ENCODE measurements at places on chromosomes 3 and 15.

- no peak for DNase-seq
Measured at GRCh38 chr15:31373970-31374369, 47.3 kb downstream of the KLF13 start.

- peak; percentile 83 for DNase-seq
Measured at GRCh38 chr3:25257026-25257425, 171.0 kb upstream of the RARB start.

DNA sequence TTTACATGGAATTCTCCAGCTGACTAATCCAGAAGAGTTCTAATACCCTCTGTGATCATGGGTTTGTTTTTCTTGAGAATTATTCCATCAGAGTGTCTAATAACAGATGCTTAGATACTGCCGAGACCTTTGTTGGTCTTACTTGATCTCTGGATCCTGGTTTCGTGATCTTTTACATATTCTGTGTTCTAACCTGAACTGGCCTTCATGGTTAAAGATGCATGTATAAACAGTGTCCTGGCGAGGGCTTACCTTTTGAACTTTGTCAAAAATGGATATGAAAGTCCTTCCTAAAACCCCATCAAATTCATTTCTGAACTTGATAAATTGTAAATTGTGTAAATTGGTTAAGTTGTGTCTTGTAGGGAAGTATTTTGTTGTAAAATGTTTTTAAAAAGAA is 24.8 kb downstream of the UBE2Q2 start:
- DNase-seq: no peak

DNA sequence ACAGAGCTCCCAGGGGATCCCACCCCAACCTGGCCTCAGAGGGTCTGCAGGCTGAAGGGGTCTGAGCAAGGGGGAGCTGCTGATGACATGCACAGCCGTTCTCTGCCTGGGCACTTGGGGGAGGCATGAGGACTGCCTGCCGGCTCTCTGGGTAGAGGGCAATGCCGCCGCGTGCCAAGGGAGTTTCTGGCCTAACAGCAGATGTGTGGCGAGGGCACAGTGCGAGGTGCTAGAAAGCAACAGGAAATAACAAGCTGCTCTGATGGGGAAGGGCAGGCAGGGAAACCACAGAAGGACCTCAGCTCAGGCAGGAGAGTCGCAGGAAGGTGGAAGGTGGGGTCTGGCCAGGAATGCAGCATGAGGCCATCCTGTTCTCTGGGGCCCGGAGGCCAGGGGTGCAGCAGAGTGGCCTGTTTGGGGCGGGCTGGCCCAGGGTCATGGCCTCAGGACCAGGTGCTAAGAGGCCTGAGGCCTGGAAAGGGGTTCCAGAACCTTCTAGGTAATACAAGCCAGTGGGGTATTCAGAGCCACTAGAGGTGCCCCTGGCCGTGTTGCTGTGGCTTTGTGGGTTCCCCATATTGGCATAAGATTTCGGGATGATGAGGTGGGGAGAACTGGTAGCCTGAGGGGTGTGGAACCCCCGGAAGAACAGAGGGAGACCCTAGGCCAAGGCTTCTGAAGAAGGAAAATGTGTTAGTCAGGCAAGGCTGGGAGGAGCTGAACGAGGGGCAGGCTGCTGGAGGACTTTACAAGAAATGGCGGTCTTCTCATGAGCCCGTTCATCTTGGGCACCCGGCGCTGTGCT is 41.2 kb downstream of the RGMA start:
- no peak for DNase-seq

- DNase-seq: no peak
Measured at GRCh38 chr15:90018216-90018831, 17.2 kb downstream of the ZNF710 start.

DNA sequence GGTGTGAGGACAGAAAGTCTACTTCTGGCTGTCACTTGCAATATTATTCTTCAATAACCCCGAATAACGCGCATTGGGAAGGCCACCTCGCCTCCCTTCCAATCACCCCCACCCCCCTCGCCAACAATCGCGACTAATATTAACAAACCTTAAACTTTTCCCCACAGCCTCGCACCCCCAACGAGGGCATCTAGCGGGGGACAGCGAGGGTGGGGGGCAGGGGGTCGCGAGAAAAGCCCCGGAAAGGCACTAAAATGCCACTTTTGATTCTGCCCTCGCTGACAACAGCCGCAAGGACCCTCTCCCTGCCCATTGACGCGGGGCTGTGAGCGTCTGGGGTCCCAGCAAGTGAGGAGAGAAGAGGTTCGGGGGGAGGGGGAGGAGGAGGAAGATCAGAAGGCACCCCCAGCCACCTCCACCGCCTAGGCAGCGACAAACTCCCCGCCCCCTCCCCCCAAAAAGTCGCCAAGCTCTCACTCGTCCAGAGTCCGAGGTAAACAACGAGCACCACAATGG is 868 bp downstream of the SATB1 start:
- DNase-seq: no peak

GRCh38 chr15:70244978-70245542 is 147.3 kb upstream of the TLE3 start:
- no peak for DNase-seq

DNA sequence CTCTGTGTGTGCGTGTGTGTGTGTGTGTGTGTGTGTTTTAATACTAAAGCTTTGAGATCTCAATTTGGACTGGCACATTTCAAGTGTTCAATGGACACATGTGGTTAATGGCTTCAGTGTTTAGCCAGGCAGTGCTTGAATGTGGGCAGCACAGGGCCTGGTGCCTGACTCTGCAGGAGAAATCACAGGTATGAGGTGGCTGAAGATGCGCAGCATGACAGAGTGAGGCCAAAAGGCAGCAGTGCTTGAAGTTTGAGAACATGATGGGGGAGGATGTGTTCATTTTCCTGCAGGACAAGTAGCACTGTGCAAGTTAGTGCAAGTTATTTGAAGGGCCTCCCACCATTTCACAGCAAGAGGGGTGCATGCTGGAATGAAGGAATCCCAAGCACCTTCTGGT is 620.5 kb upstream of the TBL1XR1 start:
- no peak for DNase-seq

DNA sequence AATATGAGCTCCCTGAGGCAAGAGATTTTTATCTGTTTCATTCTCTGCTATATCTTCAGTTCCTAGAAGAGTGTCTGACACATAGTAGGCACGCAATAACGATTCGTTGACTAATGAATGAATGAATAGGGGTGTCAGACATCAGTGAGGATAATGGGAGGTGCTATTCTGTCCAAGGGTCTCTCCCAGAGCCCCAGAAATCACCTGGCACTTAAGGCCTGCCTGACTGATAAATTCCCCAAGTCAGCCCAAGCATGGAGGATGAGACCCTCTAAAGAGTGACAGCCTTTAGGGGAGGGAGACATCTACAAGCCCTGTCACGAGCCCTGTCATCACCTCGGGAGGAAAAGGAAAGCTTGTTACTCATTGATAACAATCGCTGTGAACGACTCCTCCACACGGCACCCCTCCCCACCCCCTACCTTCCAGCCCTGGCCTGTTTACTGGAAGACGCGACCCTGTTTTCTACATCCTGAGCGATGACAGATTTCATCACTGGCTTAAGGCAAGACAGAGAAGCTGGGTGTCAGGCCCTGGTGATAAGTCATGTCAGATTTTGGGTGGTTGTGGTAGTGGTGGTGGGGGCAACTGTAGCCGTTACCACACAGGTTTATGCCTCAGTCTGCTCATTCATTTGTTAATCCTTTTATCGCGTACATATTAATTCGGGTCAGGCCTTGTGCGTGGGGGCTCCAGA is 23.1 kb downstream of the BHLHE40 start:
- no peak for DNase-seq

- no peak for DNase-seq
Measured at GRCh38 chr3:196694202-196694638, 17.8 kb downstream of the CEP19 start.

GRCh38 chr3:128499724-128500275 is 6.8 kb upstream of the GATA2 start:
- DNase-seq: no peak

GRCh38 chr3:17195192-17195611 is 310.4 kb downstream of the PLCL2 start:
- peak; percentile 47 for DNase-seq

DNA sequence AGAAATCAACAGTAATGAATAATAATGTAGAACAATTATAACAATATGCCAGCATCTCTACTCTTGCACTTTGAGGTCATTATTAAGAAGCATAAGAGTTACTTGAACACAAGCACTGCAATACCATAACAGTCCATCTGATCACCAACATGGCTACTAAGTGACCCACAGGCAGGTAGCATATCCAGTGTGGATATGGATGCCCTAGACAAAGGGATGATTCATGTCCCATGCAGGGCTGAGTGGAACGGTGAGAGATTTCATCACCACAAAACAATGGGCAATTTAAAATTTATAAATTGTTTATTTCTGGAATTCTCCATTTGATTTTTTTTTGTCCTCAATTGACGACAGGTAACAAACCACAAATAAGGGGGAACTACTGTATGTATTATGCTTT is 107.7 kb upstream of the TSC22D2 start:
- no peak for DNase-seq

- DNase-seq: no peak
Measured at GRCh38 chr3:195256639-195257453, 14.1 kb downstream of the XXYLT1 start.

DNA sequence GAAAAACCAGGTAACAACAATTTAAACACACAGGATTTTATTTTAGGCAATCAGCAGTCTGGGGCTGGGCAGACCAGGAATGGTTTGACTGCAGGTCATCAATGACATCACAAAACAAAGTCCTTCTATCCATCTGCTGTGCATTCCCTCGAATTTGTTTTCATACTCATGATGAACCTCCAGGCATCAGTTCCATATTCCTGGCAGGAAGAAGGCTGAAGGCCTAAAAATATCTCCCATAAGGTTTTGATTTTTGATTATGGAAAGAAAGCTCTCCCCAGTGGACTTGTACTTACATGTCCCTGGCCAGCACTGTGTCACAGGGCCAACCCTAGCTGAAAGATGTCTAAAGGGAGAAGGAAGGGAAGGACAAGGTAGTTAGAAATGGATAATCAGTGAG is 107.4 kb downstream of the PEAK1 start:
- DNase-seq: no peak

GRCh38 chr3:61422945-61423673 is 138.3 kb upstream of the PTPRG start:
- no peak for DNase-seq

GRCh38 chr3:53728606-53729005 is 117.6 kb downstream of the CHDH start:
- no peak for DNase-seq

GRCh38 chr3:14543446-14543845 is 3.3 kb upstream of the GRIP2 start:
- no peak for DNase-seq

- DNase-seq: no peak
Measured at GRCh38 chr15:63917588-63918316, 84.0 kb upstream of the HERC1 start.

- DNase-seq: peak; percentile 32
Measured at GRCh38 chr3:162302983-162303624, 806.5 kb downstream of the OTOL1 start.

- DNase-seq: no peak
Measured at GRCh38 chr3:194884649-194885315, 199.1 kb downstream of the FAM43A start.

DNA sequence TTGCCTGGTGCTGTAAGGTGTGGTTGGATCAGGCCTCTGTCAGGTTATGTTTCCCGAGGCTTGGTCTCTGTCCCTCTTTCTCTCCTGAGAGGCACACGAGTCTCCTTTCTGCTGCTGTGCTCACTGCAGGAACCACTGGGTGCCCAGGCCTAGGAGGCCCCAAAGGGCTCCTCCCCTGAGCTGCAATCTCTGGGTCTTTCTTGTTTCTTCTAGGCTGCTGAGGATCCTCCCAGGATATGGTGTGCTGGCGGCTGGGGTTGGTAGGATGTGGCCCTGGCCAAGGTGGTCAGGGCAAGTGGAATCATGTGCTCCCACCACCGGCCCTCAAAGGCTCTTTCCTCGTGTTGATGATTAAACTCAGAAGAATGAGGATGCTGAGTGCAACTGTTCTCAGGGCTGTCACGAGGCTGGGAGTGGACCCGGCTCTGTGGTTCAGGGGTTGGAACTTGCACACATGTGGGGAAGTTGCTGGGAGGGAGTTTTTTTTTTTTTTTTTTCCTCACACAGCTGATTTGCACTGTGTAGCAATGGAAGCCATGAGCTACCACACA is 43.6 kb upstream of the CTSH start:
- DNase-seq: peak; percentile 97

GRCh38 chr3:106255870-106256248 is 387.0 kb upstream of the CBLB start:
- no peak for DNase-seq

DNA sequence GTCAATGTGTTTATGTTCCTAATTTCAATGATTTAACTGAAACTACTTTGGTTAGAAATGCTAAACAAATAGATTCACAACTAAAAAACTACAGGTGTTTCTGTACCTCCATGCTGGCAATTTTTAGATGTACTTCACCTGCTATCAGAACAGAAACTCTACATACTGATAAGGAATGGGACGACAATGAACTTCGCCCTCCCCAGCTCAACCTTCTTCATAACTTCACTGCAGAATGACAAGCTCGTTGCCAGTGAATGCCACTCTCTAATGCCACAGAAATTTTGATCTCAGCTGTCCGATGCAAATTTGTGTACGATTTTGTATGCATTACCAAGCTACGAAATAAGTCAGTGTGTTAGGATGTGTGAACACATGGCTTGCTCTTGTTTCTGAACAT is 133.4 kb downstream of the FOXP1 start:
- DNase-seq: no peak

DNA sequence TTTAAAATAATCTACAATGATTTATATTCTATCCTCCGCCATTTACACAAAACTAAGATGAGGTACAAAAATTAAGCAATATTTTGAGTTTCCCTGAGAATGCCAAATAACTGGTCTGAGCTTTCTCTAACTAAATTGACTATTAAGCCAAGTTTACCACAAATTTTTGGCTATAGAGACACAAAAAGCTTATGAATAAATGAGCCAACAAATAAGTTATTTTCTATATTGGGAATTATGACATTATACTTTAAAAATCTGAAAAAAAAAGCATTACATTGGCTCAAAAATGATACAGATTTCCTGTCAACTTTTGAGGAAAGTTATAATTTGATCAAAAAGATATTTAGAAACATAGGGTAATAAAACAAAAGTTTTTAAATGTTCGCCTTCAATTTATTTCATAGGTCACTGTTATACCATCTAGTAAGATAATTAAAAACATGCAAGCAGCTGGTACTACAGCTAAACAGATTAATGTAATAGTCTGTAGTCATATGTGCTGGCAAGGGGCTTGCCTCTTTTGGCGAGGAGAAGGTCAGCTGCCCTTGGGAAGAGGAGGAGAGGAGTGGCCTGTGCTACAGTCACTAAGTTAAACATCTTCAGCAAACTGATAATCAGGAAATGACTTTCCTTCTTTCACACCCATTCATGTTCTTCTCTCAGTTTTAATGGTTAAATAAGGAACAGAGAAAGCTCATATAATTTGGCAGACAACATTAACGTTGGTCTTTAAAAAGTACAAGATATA is 318.5 kb downstream of the TBC1D5 start:
- no peak for DNase-seq

GRCh38 chr3:150292891-150293290 is 115.2 kb upstream of the TSC22D2 start:
- DNase-seq: peak; percentile 81

GRCh38 chr3:131018970-131019369 is 7.7 kb downstream of the ASTE1 start:
- no peak for DNase-seq

GRCh38 chr3:167843886-167844285 is 108.4 kb downstream of the SERPINI1 start:
- DNase-seq: no peak

- no peak for DNase-seq
Measured at GRCh38 chr3:42013691-42014457, 52.0 kb upstream of the ULK4 start.
